ENCODE measurements at places on chromosomes 2 and 18.

GRCh38 chr2:83844490-83844889 lies 614.6 kb downstream of the SUCLG1 start:
- DNase-seq, result no peak

DNA sequence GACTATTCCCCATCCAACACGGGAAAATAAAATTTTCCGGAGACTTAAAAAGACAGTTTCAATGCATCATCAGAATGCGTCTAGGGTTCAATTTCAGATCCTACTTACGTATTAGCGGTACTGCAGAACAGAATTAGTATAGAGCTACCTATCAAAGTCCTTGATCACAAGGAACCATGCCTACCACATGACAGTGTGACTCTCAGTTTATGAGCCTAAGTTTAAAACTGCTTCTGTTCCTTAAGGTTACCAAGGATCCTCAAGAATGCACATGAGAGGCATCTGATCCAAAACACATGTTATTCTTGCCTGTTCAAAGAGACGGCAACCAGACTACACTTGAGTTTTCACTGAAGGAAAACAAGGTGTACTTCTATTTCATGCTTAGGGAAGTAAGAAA lies 369.7 kb downstream of the EPHA4 start:
- DNase-seq, result no peak

DNA sequence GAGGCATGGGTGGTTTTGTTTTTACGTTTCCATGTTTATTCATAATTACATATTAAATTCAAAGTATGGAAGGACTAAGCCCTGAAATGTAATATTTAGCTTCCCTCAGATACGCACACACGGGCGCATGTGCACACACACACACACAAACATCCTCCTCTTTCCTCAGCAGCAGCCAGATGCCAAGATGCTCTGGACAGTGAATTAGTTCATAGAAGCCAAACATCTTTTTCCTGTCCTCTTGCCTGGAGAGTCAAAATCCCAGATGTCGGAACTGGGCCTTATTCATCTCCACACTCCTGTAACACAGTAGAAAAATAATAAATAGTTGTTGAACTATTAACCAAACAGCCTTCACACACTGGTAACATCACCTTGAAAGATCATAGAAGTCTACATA lies 273.1 kb downstream of the SP3 start:
- DNase-seq, result no peak

DNA sequence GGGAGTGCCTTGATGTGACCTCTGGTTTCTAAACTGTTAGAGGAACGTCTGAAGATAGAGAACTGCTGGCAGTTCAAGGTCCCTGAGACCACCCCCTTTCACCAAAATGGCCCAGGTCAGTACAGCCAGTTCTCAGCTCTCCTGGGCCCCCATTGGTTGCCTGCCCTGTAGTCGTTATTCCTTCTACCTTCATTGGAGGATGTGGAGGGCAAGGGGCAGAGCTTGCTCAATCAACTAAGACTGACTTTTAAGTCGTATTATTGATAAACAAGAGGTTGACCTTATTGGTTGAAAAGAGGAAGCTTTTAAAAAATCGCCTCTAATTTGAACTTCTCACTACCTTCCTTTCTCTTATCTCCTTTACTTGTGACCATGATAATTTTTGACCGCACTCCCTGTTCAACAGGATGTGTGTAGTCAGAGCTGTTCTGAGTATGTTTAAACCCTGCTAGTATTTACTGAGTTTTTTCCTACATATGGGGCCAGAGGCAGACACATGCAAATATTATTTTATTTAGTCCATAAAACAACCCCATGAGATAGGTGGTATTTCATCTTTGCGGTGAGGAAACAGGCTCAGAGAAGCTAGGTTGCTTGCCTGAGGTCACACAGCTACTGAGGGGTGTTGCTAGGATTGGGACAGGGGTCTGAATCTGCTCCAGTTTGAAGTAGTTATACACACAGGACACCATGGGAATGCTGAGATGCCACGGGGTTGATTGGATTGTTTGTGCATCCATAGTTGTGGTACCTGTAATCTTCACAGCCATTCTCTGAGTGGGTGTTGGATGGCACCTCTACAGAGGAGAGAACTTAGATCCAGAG lies 65.9 kb downstream of the TMEM247 start:
- DNase-seq, result no peak

DNA sequence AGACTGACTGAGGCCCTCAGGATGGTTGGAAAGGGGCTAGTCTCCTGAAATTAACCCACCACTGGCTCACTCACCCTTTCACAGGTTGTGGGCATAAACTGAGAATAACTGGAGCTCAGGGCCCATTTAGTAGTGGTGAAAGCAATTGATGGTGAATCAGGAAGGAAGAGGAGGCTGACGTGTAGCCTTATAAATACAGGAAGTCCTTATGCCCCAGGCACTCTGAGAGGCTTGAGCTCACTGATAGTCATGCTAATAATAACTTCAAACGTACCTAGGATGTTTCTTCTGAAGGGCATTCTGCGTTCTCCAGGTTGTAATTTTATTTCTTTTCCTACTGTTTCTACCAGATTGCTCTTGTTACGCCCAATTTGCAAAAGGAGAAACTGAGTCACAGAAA lies 328.4 kb downstream of the CLIP4 start:
- no peak for DNase-seq

DNA sequence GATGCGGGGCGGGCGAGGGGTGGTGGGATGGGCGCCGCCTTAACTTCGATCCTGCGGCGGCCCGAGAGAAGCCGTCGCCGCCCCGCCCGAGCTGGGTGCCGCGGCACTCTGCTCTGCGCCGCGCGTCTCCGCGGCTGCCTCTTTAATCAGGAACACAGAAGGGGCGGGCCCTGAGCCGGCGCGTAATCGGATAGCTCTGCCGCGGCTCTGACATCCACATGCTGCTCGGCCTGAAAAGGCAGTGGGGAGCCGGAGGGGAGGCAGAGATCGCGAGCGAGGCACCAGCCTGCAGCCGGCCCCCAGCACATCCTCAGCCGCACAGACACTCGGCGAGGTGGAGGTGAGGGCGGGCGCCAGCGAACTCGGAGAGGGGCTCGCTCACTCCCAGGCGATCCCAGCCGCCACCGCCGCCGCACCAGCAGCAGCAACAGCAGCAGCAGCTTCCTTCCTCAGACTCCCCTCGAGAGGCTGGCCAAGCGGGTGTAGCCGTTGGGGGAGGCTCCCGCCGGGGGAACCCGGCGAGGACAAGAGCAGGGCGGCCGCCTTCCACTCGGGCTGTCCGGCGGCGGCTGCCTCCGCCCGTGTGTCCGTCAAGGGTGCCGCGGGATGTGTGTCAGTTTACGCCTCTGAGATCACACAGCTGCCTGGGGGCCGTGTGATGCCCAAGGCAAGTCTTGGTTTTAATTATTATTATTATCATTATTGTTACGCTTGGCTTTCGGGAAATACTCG lies at the start of gene NRP2:
NRP2 (plus strand) TSS at position 263 of the 732 bp plus-strand sequence. CDS start 790 bp downstream, outside the sequence.
- DNase-seq, result no peak

- DNase-seq, result no peak
These were observed 154.3 kb downstream of the NDUFA10 start for GRCh38 chr2:239870863-239871262.

DNA sequence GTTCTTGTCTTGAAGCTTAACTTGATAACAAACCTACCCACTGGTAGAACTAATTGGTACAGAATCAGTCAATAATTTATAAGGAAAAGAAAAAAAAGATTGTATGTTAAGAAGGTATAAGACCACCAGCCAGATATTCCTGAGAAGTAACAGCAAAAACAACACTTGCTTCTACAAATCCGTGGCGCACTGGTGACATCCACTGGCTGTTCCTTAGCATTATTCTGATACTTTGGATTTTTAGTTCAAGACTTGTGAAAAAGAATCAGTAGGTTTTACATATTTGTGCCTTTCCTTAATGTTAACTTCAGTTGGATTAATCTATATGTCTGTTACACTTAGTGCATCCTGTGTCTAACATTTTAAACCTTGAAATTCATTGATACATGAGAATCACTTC lies 141.8 kb downstream of the GRB14 start:
- no peak for DNase-seq

DNA sequence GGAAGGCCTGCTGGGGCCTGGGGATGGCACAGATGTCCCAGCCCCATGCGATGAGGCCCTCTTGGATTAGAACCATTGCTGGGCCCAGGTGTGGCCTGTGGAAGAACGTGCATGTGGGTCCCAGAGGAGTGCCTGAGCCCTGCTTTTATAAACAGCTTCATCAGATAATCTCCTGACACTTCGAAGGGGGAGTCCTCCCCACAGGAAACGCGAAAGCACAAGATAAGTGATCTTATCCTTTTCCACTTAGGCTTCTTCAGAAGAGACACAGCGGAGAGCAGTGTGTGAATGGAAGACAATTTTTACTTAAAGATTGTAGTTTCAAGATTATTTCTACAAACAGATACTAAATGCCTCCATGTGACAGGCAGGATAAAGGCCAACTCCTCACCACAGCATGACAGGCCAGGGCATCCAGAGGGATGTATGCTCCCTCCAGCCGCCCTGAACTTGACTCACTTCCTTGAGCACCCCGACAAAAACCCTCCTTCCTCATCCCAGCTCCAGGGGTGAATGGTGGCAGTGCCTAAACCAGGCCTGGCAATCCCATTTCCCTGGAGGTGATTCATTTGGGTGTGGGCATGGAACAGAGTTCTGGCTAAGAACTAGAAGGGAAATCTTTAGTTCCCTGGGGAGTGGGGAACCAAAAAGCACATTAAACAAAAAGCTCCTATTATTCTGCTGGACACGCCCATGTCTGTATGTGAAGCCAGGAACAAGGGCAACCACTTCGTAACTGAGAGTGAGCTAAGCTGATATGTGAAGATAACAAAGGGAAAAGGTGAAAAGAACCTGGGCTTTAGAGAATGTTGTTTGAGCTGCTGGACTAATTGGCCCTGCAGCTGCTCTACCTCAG lies 56.2 kb upstream of the TMEM163 start:
- no peak for DNase-seq

GRCh38 chr2:128941751-128942150 lies 623.1 kb upstream of the HS6ST1 start:
- DNase-seq, result no peak

DNA sequence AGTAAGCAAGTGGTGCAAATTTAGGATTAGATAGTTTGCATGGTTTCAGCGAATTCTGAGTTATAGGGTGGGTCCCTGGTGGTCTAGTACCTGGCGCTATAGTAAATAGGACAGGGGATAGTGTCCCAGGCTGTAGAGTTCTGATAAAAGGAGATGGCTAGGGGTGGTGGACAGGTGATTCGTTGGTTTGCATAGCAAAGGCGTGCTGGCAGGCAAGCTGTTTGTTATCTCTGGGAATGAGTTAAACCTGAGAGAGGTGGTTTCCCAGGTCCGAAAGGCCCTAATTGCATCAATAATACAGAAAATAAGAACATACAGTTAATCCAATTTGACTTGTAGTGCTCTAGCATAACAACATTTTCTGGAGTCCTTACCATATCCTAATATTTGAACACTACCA lies 6.9 kb upstream of the ZDBF2 start:
- no peak for DNase-seq

GRCh38 chr18:35716169-35716831 lies 134.8 kb downstream of the GALNT1 start:
- no peak for DNase-seq

DNA sequence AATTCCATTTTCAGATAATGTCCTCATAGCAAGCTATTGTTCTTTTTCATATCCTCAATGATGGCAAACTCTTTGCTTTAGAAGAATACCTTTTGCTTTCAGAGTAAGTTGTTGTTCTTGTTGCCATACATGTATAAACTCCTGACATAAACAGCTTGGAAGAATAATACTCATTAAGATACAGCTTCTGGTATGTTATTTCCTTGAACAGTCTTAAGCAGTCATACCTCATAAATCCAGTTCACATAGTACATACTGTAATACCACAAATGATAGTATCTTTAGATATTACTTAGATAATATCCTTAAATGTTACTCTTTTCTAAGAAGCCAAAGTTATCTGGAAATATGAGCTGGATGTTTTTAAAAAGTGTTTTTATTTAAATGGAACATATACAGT lies 23.2 kb downstream of the METTL8 start:
- DNase-seq, result no peak

- DNase-seq, result no peak
These were observed 356.2 kb downstream of the ZNF521 start for GRCh38 chr18:24995755-24996154.

GRCh38 chr2:45494275-45494977 lies 116.6 kb downstream of the SRBD1 start:
- no peak for DNase-seq

- no peak for DNase-seq
These were observed 261.4 kb upstream of the SKOR2 start for GRCh38 chr18:47512726-47513435.

GRCh38 chr2:115484486-115484885 lies 1042.0 kb downstream of the DPP10 start:
- DNase-seq, result no peak

GRCh38 chr2:182163878-182164277 lies 178.2 kb downstream of the PPP1R1C start:
- no peak for DNase-seq

GRCh38 chr18:42929857-42930256 lies 185.6 kb downstream of the RIT2 start:
- no peak for DNase-seq

- DNase-seq, result no peak
These were observed 196.3 kb downstream of the MC4R start for GRCh38 chr18:60176259-60176658.

DNA sequence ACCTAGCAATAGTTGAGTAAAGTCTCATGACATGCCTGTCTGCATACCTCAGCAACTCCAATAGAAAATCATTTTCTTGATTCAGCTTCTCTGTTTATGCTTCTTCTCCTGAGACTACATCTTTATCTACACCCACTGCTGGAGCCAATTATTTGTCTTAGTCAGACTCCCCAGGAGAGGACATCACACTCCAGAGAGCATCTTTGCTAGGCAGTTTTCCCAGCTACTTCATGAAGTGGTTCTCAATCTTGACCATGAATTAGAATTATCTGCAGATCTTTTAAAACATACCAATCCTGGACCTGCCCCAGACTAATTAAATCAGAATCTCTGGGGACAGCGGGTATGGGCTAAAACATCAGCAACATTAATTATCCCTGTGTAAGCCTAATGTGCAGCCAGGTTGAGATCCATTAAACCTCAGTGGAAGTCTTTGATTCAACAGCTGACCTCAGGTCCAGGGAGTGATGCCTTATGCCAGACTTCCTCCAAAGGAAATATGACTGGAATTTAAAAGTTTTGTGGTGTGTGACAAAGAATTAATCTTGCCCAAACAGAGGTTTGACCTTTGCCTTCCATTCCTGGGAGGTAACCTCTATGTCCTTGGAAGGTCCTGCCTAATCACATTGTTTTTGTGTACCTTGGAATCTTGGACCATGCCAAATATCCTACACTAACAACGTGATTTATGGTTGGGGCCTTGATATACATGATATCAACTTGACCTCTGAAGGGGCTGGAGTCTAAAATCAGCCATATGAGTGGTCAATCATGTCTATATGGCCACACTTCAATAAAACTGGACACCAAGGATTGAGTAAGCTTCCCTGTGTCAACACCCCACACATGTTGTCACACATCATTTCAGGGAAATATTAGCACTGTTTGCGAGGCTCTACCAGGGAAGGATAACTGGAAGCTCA lies 99.3 kb upstream of the DNAJC10 start:
- DNase-seq, result no peak

- no peak for DNase-seq
These were observed 45.9 kb downstream of the FAM228A start for GRCh38 chr2:24220554-24221291.
